ENCODE measurements at places on chromosomes 11 and 22.

- peak; percentile 8 for DNase-seq
These were observed 60.4 kb upstream of the CD5 start for GRCh38 chr11:61041755-61042518.

GRCh38 chr11:71442880-71443279 lies 5.3 kb downstream of the DHCR7 start:
- DNase-seq: no peak

DNA sequence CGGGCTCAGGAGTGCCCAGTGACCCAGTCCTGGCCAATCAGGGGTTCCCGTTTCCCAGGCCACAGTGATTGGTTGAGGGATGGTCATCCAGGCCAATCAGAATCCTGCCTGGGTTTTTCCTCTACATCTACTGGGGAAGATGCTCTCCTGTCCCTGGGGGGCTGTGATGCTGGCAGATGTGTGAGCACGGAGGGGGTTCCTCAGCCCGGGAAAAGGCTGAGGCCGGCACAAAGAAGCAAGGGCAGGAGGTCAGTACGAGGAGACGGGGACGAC lies 171.2 kb downstream of the CTTN start:
- DNase-seq: no peak

GRCh38 chr11:14789879-14790484 lies 102.0 kb downstream of the CYP2R1 start:
- peak; percentile 21 for DNase-seq

GRCh38 chr22:17091851-17092250 lies 7.1 kb downstream of the IL17RA start:
- DNase-seq: no peak

Measured in bronchial epithelial cell (primary cell).